Spleen (tissue), 13 donors: ENCODE measurements at places on chromosomes 12 and 14. TPM values are rescaled to one million over a fixed set of nuclear protein-coding genes. Genes with fewer than 3 reads are reported as not detected.
A peak's percentile ranks its signal among the peaks of the same experiment; 100 is the strongest.

KLRF1 gene
- polyA plus RNA-seq: 8.6 TPM

ACSM4 gene
- not detected for polyA plus RNA-seq

LUM gene
- polyA plus RNA-seq: 52.5 TPM

PIWIL1 gene
- 0.26 TPM for polyA plus RNA-seq

- peaks cover 7% of the 10 kb centered on the region for H3K4me1 ChIP-seq
- H3K36me3 ChIP-seq: no peaks in the 10 kb centered on the region
- peak overlapping the region; percentile 71 for H3K4me3 ChIP-seq
- no peaks in the 10 kb centered on the region for H3K27me3 ChIP-seq
- H3K27ac ChIP-seq: peak overlapping the region; percentile 53
These were observed 1.2 kb downstream of the GPR135 start for GRCh38 chr14:59463787-59464485.

DNA sequence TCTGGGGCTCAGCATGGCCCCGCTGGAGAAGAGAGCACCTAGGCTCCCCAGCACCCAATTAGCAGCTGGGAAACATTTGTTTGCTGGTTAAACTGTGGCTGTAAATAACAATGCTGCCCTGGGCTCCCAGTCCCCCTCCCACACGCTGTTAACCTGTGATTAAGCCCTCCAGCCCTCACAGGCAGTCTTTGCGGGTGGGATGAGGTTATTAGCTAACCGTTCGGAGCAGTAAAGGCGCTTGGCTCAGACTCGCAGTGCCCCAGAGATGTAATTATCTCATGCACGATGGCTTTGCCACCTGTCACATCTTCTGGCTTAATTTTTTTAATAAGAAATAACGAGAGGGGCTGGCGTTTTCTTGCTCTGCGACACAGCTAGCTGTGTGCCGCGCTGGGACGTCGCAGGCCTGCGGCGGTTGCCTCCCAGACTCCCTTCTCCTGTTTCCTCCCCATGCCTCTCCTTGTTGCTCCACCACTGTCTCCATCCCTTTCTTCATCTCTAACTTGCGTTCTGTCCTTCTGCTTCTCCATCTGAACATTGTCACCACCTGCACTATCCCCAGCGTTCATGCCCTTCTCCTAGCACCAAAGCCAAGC lies 239.2 kb upstream of the FKBP4 start:
- H3K4me3 ChIP-seq: no peak overlapping the region
- DNase-seq: no peak
- H3K27ac ChIP-seq: no peak overlapping the region
- H3K4me1 ChIP-seq: no peaks in the 10 kb centered on the region

- no peaks in the 10 kb centered on the region for H3K4me1 ChIP-seq
- H3K36me3 ChIP-seq: no peaks in the 10 kb centered on the region
These were observed 170.9 kb upstream of the BMP4 start for GRCh38 chr14:54127526-54127925.

GRCh38 chr14:64685371-64686281 lies 18.6 kb upstream of the PLEKHG3 start:
- no peaks in the 10 kb centered on the region for H3K36me3 ChIP-seq
- no peak for DNase-seq
- H3K4me3 ChIP-seq: no peak overlapping the region
- peaks cover 38% of the 10 kb centered on the region for H3K4me1 ChIP-seq

- H3K4me3 ChIP-seq: peak overlapping the region; percentile 26
- peaks cover 25% of the 10 kb centered on the region for H3K4me1 ChIP-seq
- DNase-seq: peak; percentile 85
- peak overlapping the region; percentile 77 for H3K27ac ChIP-seq
These were observed 97.3 kb downstream of the ESR2 start for GRCh38 chr14:64196814-64197411.

GRCh38 chr14:101770183-101770582 lies 8.7 kb downstream of the PPP2R5C start:
- H3K27me3 ChIP-seq: no peaks in the 10 kb centered on the region
- H3K4me1 ChIP-seq: peaks cover 13% of the 10 kb centered on the region
- DNase-seq: no peak
- no peak overlapping the region for H3K4me3 ChIP-seq

DNA sequence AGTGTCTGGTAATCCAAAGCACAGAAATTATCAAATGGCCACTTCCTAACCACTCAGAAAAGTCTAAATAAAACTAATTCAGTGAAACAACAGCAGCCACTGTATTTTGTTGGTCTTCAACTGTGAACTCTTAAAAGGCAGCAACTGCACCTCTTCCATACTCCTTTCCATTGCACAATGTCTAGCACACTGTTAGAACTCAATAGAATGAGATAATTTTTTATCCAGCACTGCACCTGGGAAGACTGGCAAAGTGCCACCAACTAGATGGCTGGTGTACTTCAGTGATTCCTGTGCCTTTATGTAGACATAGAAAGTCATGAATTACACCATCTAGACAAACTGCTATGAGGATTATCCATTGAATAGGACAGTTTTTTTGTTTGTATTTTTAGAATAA lies 26.2 kb downstream of the LGR5 start:
- H3K4me1 ChIP-seq: no peaks in the 10 kb centered on the region
- no peak for DNase-seq

GRCh38 chr14:58690801-58691516 lies 53.2 kb downstream of the DACT1 start:
- no peak overlapping the region for H3K4me3 ChIP-seq
- no peak overlapping the region for H3K27ac ChIP-seq
- H3K36me3 ChIP-seq: no peaks in the 10 kb centered on the region
- no peaks in the 10 kb centered on the region for H3K4me1 ChIP-seq
- DNase-seq: no peak

DNA sequence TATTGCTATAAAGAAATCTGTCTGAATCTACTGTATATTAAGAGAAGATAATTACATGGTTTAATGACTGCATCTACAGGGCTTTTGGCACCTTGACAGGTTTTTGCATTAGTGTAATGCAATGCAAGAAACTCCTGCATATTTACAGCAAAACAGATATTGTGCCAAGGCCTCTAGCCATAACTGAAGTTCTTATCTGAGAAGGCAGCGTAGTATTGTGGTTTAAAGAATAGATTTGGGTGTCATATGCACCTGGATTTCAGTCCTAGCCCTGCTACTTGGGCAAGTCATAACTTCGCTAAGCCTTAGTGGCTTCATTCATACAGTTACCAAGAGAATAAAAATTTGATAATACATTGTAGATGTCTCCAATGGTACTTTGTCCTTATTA lies 350.1 kb downstream of the CCDC91 start:
- H3K4me3 ChIP-seq: no peak overlapping the region
- no peaks in the 10 kb centered on the region for H3K27me3 ChIP-seq
- H3K27ac ChIP-seq: no peak overlapping the region
- DNase-seq: no peak
